ENCODE measurements at places on chromosomes 1 and 21. TPM values are rescaled to one million over a fixed set of nuclear protein-coding genes. Genes with fewer than 3 reads are reported as not detected.
A peak's percentile ranks its signal among the peaks of the same experiment; 100 is the strongest.

GRCh38 chr1:192435704-192436103, 118.9 kb downstream of the RGS21 start:
- DNase-seq: no peak

DNA sequence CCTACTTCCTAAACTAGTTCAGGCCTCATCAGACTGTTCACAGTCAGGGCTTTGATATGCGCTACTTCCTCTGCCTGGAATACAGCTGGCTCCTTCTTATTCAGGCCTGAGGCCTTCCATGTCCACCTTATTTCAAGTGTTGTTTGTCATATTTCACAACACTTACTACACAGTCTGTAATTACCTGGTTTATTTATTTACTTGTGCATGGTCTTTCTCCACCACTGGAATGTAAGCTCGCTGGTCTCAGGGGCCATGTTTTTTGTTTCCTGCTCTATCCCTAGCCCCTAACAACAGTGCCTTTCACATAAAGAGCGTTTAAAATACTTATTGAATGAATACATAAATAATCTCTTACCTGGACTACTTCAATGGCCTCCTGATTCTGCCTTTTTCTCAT, 4.6 kb upstream of the SRSF4 start:
- no peak for DNase-seq

DNA sequence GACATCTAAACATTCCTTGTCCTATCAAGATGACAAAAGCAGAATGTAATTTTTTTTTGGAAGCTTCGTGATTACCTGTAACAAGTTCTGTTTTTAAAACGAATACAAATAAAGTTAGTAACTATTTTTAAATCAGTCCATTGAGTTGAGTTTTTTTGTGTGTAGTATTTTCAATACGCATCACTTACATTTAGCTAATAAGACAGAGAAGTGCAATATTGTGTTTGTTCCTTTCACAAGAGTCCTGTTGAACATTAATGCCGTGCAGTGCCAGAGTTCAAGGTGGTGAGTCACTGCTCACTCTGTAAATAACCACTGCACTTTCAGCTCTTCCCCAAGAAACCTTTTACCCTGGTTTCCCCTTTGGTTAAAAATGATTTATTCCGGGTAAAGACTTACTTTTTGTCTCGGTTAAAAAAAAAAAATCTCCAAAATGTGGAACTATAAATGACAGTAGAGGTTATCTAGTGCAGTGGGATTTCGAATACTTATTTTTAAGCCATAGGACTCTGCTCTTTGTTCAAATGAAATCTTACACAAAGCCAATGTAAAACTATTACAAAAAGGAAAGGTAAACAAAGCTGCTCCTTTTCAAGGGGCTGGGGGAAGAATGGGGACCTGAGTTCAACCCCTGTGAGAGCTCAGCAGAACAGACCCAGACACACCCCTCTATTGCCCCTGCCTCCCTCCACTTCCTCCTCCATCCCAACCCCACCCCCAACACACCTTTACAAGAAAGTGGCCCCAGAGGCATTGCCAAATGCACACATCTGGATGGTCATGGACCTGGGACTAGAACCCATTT, 14.8 kb upstream of the NCMAP start:
- no peak for DNase-seq

DNA sequence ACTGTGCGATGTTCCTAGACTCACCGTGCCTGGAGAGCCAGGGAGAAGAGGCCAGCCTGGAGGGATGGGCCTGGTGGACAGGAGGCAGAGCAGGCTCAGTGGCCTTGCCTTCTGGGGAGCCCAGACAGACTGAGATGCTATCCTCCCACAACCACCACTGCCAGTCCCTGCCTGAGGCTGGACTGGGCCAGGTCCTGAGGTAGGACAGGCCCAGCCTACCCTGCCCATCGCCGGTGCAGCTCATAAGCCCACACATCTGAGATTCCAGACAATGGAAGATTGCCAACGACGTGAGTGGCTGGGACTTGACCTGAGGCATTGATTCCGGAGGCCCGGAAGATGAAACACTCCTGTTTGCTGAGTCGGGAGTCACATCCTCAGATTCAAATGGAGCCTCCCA, 5.8 kb downstream of the CLEC20A start:
- no peak for DNase-seq

- peak; percentile 84 for DNase-seq
These were observed at the start of gene H6PD for GRCh38 chr1:9234223-9235095. Gene H6PD, plus strand, starts transcription at chr1:9234774. Its CDS starts 10,161 bp downstream, at chr1:9244935.

DNA sequence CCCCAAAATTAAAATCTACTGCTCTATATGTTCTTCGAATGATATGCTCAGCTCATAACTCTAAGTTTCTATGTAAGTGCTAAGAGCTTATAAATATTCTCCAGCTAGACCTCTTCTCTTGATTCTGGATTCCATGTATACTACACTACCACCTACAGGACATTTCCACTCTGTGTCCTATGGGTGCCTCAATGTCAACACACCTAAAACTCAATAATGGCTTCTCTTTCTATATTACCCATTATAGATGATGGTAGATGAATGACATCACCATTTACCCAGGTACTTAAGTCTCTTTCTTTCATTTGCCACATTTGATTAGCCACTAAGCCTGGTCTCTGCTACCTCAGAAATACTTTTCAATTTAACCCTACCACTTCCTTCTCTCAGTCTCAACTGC, 41.3 kb downstream of the TBX19 start:
- no peak for DNase-seq

- no peak for DNase-seq
These were observed 65.8 kb upstream of the PRKACB start for GRCh38 chr1:84078108-84078841.

GRCh38 chr1:1273209-1273511, 494 bp downstream of the UBE2J2 start:
- no peak for DNase-seq

GRCh38 chr1:100706296-100706695, 13.2 kb upstream of the VCAM1 start:
- no peak for DNase-seq

GRCh38 chr1:24927988-24928688, 1.9 kb downstream of the RUNX3 start:
- no peak for DNase-seq

DNA sequence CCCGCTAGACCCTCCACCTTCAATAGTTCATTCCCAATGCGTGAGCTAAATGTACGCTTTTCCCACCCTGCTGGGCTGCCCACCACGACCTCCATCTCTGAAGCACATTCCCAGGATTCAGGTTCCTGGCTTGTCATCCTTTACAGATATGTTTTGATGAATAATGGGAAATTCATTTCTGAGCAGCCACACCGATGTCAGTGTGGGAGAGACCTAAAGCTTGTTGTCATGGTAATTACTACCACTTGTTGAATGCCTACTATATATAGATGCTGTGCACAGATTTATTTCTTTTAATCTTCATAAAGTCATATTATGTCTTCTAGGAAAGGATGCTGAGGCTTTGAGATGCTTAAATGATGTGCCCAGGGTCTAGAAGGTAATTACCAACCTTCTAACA, 8.0 kb downstream of the RCSD1 start:
- DNase-seq: no peak

- DNase-seq: no peak
These were observed 54.6 kb downstream of the SIM2 start for GRCh38 chr21:36753556-36753955.

GRCh38 chr1:164958982-164959768, 397.3 kb downstream of the LMX1A start:
- DNase-seq: no peak

GRCh38 chr21:46636181-46636512, 673 bp downstream of the PRMT2 start:
- no peak for DNase-seq

BNIPL gene
- total RNA-seq: 0.79 TPM

UCHL5 gene
- 38.7 TPM for total RNA-seq

RPE65 gene
- not detected for total RNA-seq

DNAJC28 gene
- 2.4 TPM for total RNA-seq

TMEM59 gene
- total RNA-seq: 105 TPM

Data from neural crest cell (in vitro differentiated cells).